ENCODE measurements at places on chromosomes 7 and 10.

GRCh38 chr7:30349170-30349569 lies 64.8 kb downstream of the ZNRF2 start:
- no peak for DNase-seq

- DNase-seq = no peak
Measured at GRCh38 chr7:127644484-127644883, 7.5 kb upstream of the SND1 start.

DNA sequence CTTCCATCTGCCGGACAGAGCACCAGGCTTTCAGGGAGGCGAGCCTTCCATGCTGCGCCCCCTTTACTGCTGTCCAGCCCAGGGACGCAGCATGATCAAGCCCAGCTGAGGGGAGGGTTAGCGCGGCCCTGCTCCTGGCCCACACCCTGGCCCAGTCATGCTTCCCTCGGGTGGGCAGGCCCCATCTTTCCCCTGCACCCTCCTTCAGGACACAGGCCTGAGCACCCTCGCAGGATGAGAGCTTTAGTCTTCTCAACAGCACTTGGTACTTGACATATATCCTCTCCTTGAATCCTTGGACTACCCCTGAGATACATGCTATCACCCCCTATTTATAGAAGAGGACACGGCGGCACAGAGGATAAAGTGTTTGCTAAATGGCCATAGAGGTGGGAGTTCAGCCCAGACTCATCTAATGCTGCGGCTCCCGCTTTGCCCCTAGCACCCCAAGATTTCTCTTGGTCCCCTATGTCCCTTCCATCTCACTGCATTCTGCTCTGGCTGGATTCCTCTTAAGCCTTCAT lies 32.7 kb upstream of the FRAT2 start:
- DNase-seq = no peak

DNA sequence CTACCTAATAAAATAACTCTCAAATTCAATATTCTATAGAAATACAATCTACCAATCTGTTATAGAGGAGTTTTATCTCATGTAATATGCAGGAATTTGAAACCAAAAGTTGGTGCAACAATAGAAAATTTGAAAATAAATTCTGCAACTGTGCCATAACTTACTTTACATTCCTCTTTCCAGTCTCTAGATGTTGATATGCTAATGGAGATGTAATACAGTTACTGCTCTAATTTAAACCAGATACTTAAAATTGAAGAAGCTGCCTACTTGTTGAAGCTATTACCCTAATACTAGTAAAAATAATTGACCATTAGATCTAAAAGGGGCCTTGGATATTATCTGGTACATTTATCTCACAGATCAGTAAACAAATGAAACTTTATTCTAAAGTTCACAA lies 1.4 kb downstream of the ENKUR start:
- DNase-seq = no peak

GRCh38 chr10:106863549-106863948 lies 301.0 kb downstream of the SORCS1 start:
- DNase-seq = no peak
